ENCODE measurements at places on chromosomes 11 and 22. TPM values are rescaled to one million over a fixed set of nuclear protein-coding genes. Genes with fewer than 3 reads are reported as not detected.

DNA sequence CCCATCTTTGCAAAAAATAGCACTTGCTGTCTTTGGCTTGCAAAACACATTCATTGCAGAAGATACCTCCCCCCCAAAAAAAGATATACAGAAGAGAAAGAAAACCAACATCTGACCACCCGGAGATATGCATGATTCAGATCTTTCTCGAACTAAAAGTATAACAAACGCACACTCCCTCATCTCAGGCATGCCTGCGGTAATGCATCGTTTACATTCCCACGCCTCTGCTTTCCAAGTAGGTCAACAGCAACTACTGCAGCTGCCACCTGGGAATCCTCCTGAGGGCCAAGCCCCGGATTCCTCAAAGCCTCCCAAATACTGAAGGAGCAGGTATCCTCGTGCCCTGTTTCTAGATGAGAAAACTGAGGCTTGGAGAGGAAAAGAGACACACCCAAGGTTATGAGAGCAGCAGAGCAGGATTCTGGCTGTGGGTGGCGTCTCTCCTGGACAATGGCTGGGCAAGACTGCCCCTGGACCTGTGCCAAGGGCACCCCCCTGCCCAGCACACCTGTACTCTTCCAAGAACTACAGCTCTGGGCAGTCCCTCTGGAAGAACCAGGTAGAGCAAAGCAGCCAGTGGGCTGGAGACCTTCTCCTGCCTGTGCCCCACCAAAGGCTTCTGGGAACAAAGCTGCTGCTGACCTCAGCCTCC lies 38.1 kb downstream of the NUP50 start:
- DNase-seq, result no peak

- no peak for DNase-seq
Measured at GRCh38 chr11:43579919-43580276, 100.6 kb upstream of the HSD17B12 start.

The MS4A6E gene
- polyA plus RNA-seq, result not detected

The C22orf31 gene
- not detected for polyA plus RNA-seq

Data from heart left ventricle (tissue), 16 donors.